ENCODE measurements at places on chromosomes 1 and 21.

DNA sequence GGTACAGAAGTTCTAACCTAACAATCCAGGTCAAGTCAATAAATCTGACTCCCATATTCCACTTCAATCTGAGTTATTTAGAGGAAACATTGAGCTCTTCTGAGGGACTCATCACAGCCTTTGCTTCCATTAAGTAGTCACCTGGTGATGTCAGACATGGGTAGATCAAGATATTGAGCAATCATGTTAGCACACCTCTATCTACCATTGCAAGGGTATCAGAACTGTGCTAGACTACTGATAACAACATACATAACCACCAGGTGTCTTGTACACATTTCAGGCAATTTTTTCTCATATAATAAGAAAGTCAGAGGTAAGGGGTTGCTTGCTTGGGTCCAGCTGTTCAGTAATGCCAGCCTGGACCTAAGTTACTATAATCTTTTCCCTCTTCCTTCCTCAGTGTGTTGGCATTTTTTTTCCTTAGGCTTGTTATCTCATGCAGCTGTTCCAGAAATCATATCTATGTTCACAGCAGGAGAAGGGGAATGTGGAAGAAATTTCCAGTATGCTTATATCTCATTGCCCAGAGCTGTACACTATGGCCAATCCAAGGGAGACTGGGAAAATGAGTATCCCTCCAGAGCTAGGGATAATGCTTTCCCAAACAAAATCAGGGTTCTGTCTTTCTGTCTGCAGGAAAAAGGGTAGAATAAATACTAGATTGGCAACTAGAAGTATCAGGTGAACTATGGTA is 52.3 kb downstream of the GRIK1 start:
- DNase-seq, result no peak

GRCh38 chr1:82819234-82819633 is 1018.5 kb downstream of the ADGRL2 start:
- no peak for DNase-seq

DNA sequence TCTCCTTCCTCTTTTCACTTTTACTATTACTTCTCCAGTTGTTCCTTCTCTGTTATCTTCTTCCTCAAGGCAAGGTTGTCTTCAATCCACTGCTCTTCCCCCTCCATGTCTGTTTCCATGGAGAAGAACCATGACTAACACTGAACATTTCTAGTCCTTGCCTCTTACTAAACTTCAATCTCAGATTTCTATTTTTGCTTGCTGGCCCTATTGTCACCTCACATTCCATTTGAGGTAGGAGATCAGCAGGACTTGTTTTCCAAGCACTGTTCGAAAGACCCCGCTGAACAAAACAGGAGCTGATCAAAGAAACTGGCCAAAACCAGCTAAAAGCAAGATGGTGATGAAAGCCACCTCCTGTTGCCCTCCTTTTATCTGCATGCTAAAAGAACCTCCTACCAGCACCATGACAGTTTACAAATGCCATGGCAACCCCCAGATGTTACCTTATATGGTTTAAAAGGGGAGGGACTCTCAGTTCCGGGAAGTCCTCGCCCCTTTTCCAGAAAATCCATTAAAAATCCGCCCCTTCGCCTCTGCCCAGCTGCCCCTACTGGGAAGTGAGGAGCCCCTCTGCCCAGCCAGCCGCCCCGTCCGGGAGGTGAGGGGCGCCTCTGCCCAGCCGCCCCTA is 22.6 kb downstream of the GON4L start:
- no peak for DNase-seq

DNA sequence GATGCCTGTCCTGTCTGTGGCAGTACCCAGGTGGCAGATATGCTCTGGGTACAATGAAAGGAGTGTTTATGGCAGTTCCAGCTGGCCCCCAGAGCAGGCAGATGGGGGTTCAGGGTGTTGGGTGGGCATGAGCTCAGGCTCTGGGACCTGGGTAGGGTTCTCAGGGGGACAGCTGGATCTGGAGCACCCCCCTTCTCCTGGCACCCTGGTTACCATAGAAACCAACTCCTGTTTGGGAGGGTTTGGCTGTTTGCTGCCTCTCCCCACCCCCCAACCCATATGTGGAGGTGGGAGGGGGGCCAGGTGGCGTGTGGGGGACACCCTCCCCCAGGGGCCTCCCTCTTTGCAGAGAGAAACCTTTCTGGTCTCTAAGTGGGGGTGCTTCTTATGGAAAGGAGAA is 7.1 kb downstream of the FOXO6 start:
- no peak for DNase-seq

GRCh38 chr1:150472601-150473200 is 14.5 kb upstream of the TARS2 start:
- no peak for DNase-seq

DNA sequence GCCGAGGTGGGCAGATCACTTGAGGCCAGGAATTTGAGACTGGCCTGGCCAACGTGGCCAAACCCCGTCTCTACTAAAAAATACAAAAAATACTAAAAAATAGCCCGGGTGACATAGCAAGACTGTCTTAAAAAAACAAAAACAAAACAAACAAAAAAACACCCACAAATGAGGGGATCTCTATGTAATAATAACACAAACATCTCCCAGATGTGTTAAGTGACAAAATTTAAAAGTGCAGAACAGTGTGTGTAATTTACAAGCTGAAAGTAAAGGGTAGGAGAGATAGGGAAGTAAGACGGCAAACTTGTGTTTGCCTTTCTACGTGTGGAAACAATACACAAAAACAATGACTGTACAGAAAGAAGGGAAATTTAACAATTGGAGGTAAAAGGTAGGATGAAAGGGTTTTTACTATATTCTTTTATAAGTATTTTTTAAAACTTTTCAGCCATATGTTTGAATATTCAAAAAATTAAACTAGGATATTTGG is 36.3 kb downstream of the ARID4B start:
- no peak for DNase-seq

DNA sequence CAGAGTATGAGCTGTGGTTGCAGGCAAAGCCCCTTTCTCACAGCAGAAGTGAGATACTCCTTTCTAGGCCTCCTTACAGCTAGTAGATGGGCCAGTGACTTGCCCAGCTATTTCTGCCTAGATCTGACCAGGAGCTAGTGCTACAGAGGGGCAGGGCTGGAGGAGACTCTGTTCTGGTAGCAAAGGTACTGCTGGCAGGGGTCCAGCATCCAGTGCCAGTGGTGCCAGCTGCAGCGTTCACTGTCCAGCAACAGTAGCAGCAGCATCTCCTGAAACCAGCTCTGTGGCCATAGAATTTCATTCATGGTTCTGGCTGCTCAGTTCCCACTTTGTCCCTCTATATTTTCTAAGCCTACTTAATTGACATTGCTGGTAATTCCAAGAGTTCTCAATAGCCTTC is 62.5 kb upstream of the CNN3 start:
- DNase-seq, result no peak

- DNase-seq, result no peak
Observed at GRCh38 chr1:2971609-2972008, 49.7 kb upstream of the ACTRT2 start.

- DNase-seq, result peak; percentile 32
Observed at GRCh38 chr1:40948741-40949443, 30.6 kb upstream of the CTPS1 start.

DNA sequence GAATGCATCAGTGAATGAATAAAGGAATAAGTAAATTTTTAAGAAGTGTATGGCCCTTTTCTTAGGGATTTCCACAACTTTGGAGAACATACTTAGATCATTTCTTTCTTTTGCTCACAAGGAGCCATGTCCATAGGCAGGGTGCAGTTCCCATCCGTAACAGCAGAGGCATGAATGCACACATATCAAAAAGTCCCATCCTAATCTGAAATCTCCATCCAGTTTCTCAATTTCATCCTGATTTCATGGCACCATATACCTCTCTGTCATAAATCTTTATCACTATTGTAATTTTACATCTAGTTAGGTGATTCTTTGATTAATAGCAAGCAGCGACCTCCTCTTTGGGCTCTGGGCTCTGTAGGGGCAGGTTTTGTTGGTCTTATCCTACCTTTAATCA is 359.2 kb downstream of the RRAGC start:
- no peak for DNase-seq

GRCh38 chr1:220748936-220749335 is 814 bp downstream of the MTARC2 start:
- no peak for DNase-seq

- no peak for DNase-seq
Observed at GRCh38 chr1:213998785-213999184, 11.0 kb downstream of the PROX1 start.

GRCh38 chr1:111221633-111222291 is 5.8 kb upstream of the CHI3L2 start:
- DNase-seq, result no peak

All from left colon (tissue), 2 donors.